ENCODE measurements at places on chromosomes 3 and 15. TPM values are rescaled to one million over a fixed set of nuclear protein-coding genes. Genes with fewer than 3 reads are reported as not detected.

The ERICH6 gene
- total RNA-seq: not detected

DNA sequence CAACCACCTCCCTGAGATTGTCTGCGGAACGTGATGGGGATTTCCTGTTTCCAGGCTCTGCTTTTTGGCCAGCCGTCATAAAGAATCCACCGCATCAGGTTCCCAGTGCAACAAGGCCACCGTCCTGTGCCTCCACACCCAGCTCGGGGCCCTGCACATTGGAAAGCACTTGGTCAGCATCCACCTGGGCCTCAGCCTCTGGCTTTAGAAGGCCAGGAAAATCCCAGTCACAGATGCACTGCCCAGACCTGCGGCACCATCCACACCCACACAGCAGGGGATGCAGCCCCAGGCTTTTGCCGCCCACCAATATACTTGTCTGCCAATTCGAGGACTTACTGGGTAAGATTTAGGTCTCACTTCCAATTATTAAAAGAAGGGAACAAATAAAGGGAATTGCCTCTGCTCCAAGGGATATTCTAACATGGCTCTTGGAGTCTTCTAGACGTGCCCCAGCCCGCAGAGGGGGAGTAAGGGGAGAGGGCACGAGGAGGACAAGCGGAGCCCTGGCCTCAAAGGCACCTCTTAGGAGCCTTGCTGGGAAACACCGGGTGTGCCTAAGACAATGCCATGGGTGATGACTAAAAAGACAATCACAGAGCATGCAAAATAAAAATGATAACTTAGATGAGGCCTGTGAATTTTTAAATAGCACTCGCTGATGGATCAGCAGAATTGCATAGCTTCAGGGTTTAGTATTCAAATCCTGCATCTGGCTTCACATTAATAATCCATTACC, 169.2 kb downstream of the FOXP1 start:
- no peak for DNase-seq

GRCh38 chr3:140247775-140248174, 312.8 kb downstream of the CLSTN2 start:
- DNase-seq: peak; percentile 30

DNA sequence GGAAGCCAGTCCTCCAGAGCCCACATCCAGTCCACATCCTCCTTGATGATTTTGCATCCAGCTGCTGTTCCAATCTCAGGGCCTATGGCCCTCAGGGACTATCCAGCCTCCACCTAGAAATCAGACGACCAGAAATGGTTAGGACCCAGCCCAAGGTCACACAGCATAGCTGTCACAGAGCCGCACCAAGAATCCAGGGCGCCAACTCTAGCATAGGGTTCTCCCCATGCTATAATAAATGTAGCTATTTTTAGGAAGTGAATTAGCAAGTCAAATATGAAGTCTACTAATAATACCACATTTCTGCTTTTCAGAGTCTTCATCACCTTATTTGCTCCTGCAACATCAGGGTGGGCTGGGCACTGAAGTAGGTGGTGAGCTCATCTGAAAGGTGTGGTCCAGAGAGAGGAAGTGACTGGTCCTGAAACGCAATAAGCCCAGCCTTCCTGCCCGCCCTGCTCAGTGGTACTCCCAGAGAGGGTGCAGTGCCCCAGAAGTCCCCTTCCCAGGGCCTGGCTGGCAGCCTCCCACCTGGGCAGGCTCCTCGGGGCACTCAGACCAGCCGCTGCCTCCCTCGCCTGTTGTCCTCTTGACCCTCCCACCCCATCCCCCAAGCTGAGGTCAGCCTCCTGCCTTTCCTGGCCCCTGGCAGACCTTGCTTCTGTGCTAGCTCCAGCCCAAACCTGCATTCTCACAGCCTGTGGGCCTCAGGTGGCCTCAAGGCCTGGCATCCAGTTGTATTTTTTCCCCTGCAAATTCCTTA, 17.6 kb upstream of the CYP11A1 start:
- peak; percentile 94 for DNase-seq

GRCh38 chr3:23879485-23879884, 37.3 kb downstream of the NKIRAS1 start:
- DNase-seq: no peak

The RARB gene
- total RNA-seq: 7.1 TPM

The SEMA3G gene
- total RNA-seq: 0.34 TPM

The SNX22 gene
- total RNA-seq: not detected

GRCh38 chr3:190618330-190619030, 104.6 kb downstream of the IL1RAP start:
- DNase-seq: no peak

DNA sequence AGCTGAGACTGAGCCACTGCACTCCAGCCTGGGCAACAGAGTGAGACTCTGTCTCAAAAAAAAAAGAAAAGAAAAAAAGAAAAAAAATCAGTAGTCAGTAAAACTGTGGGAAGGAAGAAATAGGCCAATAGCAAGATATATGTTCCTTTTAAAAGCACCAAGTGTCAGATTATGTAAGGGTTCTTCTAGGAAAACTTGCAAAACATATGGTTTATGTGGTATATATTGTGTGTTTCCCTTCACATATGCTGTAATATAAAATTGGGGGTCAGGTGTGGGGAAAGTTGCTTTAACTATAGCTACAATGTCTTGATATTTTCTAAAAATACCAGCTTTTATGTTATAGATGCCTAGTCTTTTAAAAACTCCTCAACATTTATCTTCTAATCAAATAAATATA, 64.6 kb downstream of the ESYT3 start:
- DNase-seq: no peak

The SPINT1 gene
- total RNA-seq: 3.8 TPM

The CDHR4 gene
- not detected for total RNA-seq

DNA sequence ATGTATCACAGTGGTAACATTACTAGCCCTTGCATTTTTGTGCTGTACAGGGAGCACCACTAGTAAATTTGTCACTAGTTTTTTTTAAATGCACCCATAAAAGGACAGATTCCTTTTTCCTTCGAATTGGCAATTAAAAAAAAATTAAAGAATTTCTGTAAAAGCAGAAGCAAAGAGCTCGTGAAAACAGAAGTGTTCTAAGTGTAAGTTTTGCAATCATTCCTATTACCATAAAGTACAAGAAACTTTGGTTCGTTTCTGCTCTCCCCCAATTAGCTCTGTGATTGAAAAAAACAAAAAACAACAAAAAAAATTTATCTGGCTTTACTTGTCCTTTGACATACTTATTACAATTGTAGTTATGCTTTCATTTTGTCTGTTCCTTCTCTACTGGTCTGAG, 5.3 kb downstream of the SERP1 start:
- DNase-seq: no peak

DNA sequence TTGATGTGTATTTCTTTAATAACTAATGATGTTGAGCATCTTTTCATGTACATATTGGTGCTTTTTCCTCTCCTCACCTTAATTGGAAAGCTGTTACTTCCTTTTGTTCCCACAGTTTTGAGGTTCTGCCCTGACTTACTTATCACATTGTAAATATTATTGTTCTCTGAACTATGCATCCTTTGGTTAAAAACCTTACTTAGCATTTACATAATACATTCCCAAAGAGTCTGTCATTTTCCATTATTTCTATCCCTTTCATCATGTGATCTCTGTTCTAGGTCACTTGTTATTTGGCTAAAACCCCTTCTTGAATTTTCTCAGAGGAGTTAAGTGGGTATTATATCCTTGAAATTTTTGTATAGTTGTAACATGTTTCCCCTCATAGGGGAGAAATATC, 33.0 kb downstream of the SLC12A6 start:
- DNase-seq: no peak

GRCh38 chr15:91214675-91215590, 114.9 kb downstream of the SV2B start:
- DNase-seq: no peak

- DNase-seq: peak; percentile 85
These were observed 56.3 kb downstream of the BDH1 start for GRCh38 chr3:197499427-197499826.

DNA sequence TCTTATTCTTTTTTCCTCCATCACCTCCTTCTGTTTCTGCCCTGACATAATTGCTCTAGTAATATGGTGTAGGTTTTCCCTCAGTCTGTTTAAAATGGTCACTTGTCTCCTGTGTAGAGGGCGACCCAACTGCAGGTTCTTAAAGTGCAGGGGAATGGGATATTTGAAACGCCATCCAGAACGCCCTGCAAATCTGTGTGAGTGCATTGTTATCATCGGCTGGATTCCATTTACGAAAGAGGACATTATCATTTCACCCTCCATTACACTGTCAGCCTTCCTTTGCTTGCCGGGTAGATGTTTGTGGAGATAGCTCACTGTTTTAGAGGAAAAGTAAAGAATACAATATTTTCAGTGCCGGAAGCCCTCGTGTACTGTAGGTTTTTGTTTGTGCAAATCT, 354.0 kb downstream of the LRTM1 start:
- DNase-seq: no peak

- no peak for DNase-seq
These were observed 202.0 kb downstream of the GHSR start for GRCh38 chr3:172246107-172246844.

The GOLGA8G gene
- total RNA-seq: not detected

- DNase-seq: no peak
These were observed 110.4 kb downstream of the C3orf70 start for GRCh38 chr3:185042312-185043050.

DNA sequence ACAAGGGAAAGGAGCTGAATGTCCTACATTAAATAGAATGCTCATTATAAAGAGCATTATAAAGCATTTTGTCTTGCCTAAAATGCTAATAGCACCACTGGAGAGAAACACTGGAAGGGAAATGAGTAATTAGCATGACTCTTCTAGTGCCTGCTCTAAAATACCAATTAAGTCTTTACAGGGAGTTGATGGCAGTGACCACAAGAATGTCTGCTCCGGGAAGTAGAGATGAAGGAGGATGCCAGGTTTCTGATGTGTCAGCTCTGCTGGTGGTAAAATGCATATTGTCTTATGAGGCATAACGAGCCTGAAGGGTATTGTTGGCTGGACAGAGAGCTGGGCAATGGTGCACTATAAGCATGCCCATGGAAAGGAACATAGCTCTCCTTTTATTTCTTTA, 49.5 kb downstream of the MYLK start:
- peak; percentile 97 for DNase-seq

The CASR gene
- not detected for total RNA-seq

DNA sequence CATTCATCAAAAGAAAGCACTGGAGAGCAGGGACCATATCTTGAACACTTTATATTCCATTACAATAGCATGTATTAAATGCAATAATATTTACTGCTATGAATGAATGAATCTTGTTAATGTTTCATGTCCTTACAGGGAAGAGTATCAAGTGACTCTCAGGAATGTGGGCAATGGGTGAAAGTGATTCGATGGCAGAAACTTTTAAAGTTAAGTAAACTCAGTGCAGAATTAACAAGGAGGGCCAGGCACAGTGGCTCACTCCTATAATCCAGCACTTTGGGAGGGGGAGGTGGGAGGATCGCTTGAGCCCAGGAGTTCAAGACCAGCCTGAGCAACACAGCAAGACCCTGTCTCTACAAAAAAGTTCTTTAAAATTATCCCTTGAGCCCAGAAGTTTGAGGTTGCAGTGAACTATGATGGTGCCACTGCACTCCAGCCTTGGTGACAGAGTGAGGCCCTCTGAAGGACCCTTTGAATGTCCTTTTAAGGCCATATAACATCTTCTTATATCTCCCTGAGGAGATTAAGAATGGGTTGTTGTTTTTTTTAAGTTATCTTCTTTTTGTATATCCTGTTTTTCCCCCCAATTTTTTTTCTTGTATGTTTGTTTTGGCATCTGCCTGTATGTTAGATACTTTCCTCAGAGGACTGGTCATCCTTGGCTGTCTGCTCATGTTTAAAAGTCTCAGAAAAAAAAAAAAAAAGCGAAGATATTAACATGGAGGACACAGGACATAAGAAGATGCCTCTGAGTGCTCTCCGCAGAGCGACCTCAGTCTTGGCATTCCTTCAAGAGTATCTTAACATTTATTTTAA, 9.6 kb upstream of the FSIP1 start:
- no peak for DNase-seq

DNA sequence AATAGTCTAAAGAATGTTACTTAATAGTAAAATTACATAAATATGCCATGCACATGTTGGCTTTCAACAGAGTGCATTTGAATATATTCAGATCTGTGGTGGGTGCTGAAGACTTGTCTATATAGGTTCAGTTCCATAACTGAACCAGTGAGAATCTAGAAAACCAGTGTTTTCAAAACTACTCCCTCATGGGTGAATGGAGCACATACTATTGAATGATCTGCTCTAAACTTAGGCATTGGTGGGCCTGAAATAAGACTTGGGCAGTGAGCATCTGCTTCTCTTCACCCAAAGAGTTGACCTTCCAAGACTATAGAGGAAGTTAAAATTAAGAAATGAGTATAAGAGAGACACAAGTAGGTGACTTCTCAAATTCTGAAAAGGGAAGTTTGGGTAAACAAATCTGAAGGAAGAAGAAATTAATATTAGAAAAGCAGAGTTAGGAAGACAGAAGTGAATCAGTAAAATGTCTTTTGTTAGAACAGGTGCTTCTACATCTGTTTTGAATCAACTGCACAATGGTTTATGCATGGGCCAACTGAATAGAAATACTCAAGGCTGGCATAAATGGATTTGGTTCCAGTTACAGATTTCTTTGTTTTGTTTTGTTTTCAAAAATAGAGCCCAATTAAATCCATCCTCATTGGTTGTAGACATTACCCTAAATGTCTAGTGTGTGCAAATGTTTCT, 19.3 kb downstream of the ALCAM start:
- no peak for DNase-seq

- peak; percentile 57 for DNase-seq
These were observed 79.8 kb upstream of the NR2E3 start for GRCh38 chr15:71730277-71731144.

The CTXN2 gene
- total RNA-seq: not detected

The SMCO1 gene
- not detected for total RNA-seq

GRCh38 chr3:168398371-168399025, 302.8 kb upstream of the GOLIM4 start:
- DNase-seq: peak; percentile 64

The ARPC4 gene
- total RNA-seq: 203 TPM

DNA sequence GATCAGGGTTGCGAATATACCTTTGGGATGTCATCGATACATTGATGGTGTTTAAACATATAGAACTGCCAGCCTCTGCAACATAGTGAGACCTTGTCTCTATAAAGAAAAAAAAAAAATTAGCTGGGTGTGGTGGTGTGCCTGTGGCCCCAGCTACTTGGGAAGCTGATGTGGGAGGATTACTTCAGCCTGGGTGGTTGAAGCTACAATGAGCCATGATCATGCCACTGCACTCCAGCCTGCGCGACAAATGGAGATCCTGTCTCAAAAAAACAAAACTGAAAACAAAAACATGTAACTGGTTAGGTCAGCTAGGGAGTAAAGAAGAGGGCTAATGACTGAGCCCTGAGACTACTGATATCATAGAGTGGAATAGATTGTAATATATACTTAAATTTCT, 30.7 kb upstream of the MGA start:
- peak; percentile 11 for DNase-seq

Measured in Daoy (cell line).